HCT116 (cell line): ENCODE measurements at places on chromosomes 1 and 21. TPM values are rescaled to one million over a fixed set of nuclear protein-coding genes. Genes with fewer than 3 reads are reported as not detected.

- peaks cover 8% of the 10 kb centered on the region for H3K27me3 ChIP-seq
- H3K4me3 ChIP-seq, result no peak overlapping the region
- no peaks in the 10 kb centered on the region for H3K4me1 ChIP-seq
- H3K36me3 ChIP-seq, result no peaks in the 10 kb centered on the region
- no peak for DNase-seq
Measured at GRCh38 chr1:37663426-37664000, 28.8 kb upstream of the CDCA8 start.

- no peak overlapping the region for H3K27ac ChIP-seq
- no peaks in the 10 kb centered on the region for H3K27me3 ChIP-seq
- DNase-seq, result no peak
- H3K4me3 ChIP-seq, result no peak overlapping the region
Measured at GRCh38 chr1:100902365-100902764, 6.5 kb downstream of the SLC30A7 start.

DNA sequence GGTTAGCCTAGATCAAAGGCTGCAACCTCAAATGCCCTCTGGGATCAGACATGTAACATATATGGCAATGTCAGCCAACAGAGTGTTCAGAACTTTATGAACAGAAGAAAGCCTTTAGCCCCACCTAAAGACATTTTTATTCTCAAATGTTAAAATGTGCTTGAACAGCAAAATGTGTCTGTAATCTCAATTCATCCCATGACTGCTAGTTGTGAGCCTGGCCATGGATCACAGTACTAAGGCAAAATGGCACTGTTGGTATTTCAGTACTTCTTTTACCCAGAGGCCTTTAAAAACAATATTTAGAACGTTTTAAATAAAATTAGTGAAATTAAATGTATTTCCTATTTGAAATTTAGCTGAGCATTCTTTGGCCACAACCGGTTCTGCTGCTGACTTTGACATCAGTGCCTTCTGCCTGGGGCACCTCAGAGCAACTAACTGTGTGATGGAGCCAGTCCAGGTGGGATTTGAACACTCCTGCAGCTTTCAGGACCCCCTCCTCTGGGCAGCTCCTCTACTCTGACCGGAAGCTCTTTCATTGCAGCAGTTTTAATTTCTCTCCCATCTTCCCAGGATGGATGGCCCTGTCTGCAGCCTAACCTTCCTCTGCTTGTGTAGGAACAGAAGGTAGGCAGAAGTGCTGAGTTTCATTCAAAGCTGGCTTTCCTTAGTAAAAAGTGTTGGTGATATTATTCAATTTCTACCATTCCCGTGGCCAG lies 68.3 kb upstream of the NFIA start:
- no peaks in the 10 kb centered on the region for H3K36me3 ChIP-seq
- no peak for DNase-seq
- H3K4me3 ChIP-seq, result no peak overlapping the region
- H3K27ac ChIP-seq, result no peak overlapping the region

- H3K4me3 ChIP-seq, result no peak overlapping the region
- H3K36me3 ChIP-seq, result no peaks in the 10 kb centered on the region
- no peak for DNase-seq
- no peaks in the 10 kb centered on the region for H3K27me3 ChIP-seq
- H3K4me1 ChIP-seq, result no peaks in the 10 kb centered on the region
Measured at GRCh38 chr1:55812281-55812680, 597.1 kb upstream of the USP24 start.

GRCh38 chr1:48675251-48675650 lies 101.4 kb downstream of the BEND5 start:
- H3K36me3 ChIP-seq, result no peaks in the 10 kb centered on the region
- peaks cover 41% of the 10 kb centered on the region for H3K27me3 ChIP-seq
- no peak overlapping the region for H3K4me3 ChIP-seq
- H3K27ac ChIP-seq, result no peak overlapping the region
- DNase-seq, result no peak

DNA sequence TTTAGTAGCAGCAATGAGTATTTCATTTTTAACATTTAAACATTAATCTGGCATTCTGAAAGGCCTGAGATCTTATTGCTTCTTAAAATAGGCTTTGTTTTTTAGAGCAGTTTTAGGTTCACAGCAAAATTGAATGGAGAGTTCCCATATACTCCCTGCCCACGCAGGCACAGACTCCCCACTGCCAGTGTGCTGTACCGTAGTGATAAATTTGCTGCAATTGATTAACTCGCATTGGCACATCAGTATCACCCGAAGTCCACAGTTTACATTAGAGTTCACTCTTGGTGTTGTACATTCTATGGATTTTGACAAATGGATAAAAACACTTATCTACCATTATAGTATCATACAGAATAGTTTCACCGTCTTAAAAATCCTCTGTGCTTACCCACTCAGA lies 71.8 kb upstream of the ERRFI1 start:
- H3K36me3 ChIP-seq, result no peaks in the 10 kb centered on the region
- no peaks in the 10 kb centered on the region for H3K27me3 ChIP-seq
- H3K4me1 ChIP-seq, result peaks cover 76% of the 10 kb centered on the region
- peak overlapping the region; percentile 12; the same call in 1 of the 2 replicates for H3K4me3 ChIP-seq
- peak overlapping the region; percentile 97 for H3K27ac ChIP-seq
- DNase-seq, result no peak

The VHLL gene
- total RNA-seq, result not detected

The ECE1 gene
- 66.8 TPM for total RNA-seq
